ENCODE measurements at places on chromosomes 2 and 18.
A peak's percentile ranks its signal among the peaks of the same experiment; 100 is the strongest.

GRCh38 chr2:121977326-121977725, 221.9 kb downstream of the TSN start:
- DNase-seq: no peak

GRCh38 chr2:33927756-33928155, 328.7 kb upstream of the FAM98A start:
- no peak for DNase-seq

DNA sequence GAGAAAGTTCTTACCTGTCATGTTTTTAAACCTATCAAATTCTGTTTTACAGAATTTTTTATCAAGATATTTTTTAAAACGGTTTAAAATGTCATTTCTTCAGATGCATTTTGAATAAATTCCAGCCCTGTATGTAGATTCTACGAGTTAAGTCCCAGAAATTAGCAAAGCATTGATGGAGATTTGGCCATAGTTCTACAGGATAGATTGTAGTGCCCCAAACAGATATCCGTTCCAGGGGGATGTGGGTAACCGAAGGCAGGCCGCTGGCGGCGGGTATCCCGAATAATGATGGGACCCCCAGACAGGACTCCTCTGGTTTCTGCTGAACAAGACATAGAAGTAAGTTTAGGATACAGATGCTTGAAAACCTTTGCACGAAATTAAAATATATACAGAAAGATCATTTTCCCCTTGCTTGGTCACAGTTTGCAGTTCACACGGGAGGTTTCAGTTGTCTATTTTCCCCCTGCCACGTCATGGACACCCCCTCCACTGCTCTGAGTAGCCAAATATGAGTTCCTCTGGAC, 755 bp downstream of the NOL4 start:
- no peak for DNase-seq

- DNase-seq: no peak
These were observed 202.2 kb downstream of the TNS1 start for GRCh38 chr2:217800433-217801114.

GRCh38 chr2:161019311-161019710, 140.9 kb upstream of the TANK start:
- DNase-seq: no peak

DNA sequence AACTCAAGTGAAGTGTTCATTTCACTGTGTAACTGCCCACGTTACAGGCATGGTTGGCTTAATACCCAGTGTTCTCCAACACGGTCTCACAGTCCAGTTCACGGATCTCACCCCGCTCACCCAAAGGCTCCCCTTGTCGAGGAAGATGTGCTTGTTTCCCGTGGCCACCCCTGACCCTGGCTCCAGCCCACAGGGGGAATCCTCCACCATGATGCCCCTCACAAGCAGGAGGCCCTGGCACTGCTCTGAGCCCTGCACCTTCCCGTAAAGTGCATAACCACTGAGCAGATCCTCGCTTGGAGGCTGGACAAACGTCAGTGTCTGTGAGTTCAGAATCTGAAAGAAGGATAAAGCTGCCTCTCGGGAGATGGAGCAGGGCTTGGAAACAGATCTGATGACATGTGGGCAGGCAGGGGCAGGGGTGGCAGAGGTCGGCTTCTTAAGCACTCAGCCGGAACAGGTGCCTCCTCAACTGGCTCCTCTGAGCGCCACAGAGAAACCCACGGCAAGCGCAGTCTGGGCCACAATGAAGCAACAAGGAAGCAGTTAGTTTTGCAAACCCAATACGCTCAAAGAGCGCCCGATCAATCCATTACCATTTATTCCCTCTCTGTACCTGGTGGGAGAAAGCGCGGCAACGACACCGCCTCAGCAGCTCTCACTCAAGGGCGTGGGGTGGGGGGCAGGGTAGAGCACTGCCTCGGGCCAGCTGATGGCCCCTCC, 17.6 kb downstream of the HDAC4 start:
- no peak for DNase-seq

DNA sequence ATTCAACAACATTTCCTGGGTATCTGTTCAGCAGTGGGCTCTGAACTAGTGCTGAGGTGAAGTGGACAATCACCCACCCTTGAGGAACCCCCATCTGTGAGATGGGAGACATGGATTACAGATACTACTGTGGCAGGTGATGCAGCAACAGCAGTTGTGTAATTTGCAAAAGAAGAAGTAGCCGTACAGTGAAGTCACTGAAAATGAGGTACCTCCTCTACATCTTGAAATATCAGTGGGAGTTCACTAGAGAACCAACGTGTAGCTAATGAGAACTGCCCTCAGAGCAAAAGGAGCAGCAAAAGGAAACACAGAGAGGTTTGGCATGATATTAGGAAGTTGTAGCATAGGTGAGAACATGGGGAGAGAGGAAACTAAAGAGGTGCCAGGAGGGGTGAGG, 41.3 kb downstream of the VSNL1 start:
- no peak for DNase-seq

- no peak for DNase-seq
These were observed 105.9 kb upstream of the NYAP2 start for GRCh38 chr2:225293638-225294037.

DNA sequence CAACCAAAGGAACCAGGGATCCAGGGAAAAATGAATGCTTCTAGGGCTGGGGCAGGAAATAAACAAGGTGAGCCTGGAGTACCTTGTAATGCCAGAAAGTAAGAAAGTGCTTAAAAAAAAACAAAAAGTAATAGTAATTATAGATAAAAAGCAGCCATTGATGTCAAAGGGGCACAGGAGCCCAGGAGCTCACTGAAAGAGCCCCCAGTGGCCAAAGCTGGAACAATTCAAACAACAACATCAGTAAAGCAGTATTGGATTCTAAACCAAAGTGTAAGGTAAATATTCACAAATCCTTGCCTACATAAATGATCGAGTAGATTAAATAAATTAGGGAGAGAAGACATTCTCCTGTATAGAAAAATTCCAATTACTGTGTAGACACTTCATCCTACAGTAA, 114.3 kb upstream of the ARL4C start:
- DNase-seq: no peak

DNA sequence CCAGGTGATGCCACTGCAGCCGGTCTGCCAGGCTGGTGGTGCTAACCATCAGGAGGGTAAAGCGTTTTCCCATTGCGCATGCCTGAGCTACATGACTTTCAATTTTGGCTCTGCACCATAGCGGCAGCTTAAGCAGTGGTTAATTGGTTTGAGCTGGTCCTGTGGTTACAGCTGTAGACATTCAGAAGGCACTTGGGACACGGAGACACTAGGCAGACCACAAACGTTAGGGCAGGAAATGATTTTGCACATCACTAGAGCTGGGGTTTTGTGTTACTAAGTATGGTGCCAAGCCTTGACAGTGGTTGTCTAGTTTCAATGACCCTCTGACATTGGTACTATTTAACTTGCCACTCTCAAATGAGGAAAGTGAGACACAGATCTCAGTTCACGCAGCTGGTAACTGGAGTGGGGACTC, 28.9 kb upstream of the CNOT11 start:
- peak; percentile 22 for DNase-seq

DNA sequence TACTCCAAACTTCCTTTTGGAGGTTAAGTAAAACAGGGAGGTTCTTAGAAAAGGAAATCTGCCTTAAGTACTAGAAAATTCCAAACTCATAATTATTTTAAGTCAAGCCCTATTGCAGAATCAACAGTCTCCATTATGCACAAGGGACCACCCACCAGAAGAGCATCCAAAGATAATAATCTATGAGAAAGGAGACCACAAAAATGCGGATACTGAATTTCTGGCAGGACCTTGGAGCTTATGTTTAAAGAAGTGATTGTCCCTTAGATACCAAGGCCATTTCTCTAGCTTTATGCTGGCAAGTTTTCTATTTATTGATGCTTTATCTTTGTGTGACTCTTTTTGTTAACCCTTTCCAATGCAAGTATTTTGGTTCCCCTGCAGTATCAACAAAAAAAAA, 404.0 kb upstream of the MMADHC start:
- no peak for DNase-seq

DNA sequence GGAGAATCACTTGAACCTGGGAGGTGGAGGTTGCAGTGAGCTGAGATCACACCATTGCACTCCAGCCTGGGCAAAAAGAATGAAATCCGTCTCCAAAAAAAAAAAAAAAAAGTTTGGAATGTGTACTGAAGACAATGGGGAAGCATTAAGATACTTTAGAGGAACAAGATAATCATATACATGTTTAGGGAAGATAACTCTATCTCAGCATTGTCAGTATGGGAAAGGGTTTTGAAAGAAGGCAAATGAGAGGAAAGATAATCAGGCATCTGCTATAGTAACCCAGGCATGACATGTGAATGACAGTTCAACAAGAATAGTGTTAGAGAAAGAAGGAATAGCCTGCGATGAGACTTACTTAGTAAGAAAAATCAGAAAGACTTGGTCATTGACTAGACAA, 112.0 kb downstream of the ATAD2B start:
- DNase-seq: no peak

GRCh38 chr2:241108271-241109209, 6.5 kb upstream of the MTERF4 start:
- DNase-seq: no peak

DNA sequence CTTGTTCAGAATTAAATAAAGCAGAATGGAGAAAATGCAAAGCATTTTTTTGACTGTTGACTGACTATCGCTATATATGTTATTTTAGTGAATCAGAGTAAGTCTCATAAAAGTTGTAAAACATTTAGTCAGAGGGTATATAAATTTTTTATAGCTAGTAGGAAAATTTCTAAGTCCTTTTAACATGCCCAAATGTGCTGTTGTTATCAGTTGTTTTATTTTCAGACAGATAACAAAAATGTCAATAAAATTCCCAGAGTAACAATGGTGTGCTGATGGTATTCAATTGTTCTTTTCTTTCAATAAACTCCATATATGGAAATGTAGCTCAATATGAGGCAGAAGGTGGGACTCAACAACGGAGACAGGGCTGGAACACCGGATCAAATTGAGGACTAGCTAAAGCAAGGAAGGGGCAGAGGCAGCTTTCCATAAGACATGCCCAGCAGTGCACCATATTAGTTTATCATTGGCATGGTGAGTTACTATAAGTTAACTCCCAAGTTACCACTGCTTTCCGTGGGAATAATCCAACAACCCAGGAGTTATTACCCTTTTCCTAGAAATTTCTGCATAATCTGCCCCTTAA, 26.6 kb downstream of the GULP1 start:
- no peak for DNase-seq

DNA sequence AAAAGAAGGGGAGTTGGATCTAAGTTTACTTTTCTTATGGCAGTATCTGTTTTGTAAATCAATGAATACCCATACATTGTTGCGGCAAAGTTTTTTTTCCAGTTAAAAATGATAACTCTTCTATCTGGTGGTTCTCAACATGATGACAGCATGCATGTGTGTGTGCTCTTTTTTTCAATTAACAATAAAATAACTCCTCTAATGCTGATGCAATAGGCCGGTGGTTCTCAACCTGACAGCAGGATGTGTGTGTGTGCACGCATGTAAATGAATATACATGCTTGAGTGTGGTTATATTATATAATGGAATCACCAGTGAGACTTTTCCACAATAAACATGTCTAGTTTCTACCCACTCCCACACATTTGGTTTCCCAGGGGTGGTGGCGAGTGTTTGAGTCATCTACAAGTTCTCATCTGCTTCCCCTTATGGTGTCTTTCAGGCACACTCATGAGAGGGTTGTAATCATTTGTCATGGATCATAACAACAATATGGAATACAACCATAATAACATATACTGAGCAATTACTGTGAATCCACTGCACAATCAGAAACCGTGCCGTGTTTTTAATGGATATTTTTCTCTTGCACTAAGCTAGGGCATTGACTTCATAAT, 31.2 kb downstream of the PARD3B start:
- DNase-seq: no peak

- DNase-seq: no peak
These were observed 96.2 kb upstream of the B3GNT7 start for GRCh38 chr2:231299267-231299666.

DNA sequence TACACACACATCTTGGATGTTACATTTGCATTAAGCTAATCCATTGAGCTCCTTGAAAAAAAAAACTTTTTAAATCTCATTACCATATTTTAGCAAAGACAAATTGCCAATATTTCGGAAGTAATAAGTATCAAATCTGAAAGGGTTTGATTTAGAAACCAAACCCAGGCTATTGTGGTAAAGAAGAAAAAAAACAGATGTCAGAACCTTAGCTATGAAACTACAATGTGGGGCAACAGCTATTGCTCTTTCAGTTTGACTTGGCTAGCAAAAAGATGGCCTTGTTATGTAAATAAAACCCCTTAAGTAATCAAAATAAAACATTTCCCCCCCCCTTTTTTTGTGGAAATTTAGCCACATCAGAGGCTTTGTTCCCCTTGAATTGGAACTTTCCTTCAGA, 41.2 kb upstream of the REG3A start:
- no peak for DNase-seq

- no peak for DNase-seq
These were observed 147.6 kb downstream of the SLC8A1 start for GRCh38 chr2:40304340-40304739.

DNA sequence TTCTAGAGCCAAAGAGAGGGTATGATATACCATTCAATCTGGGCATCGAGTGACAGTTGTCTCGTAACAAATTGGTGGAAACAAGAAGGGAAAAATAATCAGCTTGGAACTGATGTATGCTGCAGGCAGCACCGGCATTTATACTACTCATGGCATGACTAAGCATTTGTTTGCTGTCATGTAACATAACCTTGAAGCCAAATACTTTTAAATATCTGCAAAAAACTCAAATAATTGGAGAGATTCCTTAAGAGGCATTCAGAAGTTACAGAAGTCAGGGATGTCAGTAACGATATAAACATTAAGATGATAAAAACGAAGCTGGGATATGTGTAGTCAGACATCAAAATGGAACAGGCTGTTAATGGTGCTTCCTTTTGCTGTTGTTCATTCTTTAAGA, 157.3 kb upstream of the MMADHC start:
- no peak for DNase-seq

DNA sequence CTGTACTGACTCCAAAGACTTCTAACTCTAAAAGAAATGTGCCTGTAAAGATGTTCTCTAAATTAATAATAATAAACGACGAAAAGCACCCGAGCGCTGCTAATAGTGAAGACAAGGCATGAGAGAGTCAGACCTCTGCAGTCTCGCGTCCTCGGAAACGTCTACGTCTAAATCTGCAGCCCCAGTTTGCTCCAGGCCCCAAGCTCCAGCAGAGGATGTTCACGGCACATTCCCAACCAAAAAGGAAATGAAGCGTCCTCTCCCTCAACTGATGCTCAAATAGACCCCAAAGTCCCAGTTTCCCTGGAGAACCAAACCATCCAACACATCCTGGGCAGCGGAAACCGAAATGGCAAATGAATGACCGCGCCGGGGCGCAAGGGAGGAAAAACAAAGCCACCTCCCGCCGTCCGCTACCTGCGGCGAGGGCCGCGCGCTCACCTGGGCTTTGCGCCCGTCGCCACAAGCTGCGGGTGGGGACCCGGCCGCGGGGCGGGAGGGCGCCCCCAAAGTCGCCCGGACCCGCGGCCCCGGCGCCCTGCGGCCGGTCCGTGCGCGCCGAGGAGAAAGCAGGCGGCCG, 47.1 kb upstream of the CCDC150 start:
- DNase-seq: no peak

- no peak for DNase-seq
These were observed 24.2 kb upstream of the RHOB start for GRCh38 chr2:20422402-20423271.

GRCh38 chr2:9274701-9275343, 68.2 kb downstream of the ASAP2 start:
- no peak for DNase-seq

- DNase-seq: no peak
These were observed 15.7 kb downstream of the COPS8 start for GRCh38 chr2:237101118-237101979.
